ENCODE measurements at places on chromosomes 13 and 19.

- DNase-seq, result no peak
Observed at GRCh38 chr19:10402441-10403038, 802 bp downstream of the CDC37 start.

GRCh38 chr13:26007261-26008125 is 44.3 kb downstream of the SHISA2 start:
- DNase-seq, result no peak

GRCh38 chr13:67421475-67421874 is 191.3 kb upstream of the PCDH9 start:
- no peak for DNase-seq

DNA sequence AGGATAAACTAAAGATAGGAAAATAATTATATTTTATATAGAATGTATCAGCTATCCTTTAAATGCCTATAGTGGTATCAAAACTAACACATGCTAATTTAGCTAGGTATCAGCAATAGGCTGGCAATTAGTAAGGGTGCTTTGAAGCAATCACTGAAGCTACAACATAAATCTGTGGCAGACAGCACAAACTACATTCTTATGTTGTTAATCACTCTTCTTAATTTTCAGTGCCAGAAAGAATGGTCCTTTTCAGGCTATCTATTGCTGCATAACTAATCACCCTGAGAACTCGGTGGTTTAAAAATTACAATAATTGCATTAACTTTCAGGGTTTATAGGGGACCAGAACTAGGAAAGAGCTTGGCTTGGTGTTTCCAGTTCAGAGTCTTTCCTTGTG is 963.1 kb downstream of the EFNB2 start:
- no peak for DNase-seq

- no peak for DNase-seq
Observed at GRCh38 chr19:5417495-5418436, 37.5 kb upstream of the ZNRF4 start.

DNA sequence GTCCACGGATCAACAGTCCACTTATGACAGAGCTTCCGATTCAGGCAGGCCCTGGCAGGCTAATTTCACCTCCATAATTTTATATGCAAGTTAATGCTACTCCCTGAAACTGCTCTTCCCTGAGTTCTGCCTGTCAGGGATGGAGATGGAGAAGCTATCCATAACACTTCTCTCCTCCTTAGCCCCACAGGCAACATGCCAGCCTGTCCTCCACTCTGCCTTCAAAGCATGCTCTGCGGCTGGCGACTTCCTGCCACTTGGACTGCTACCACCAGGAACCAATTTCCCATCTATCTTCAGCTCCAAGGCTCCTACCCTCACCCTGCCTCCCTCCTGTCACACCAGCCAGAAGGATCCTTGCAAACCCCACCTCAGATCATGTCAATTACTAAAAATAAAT is 35.4 kb downstream of the GSX1 start:
- no peak for DNase-seq

- no peak for DNase-seq
Observed at GRCh38 chr13:47859165-47859564, 141.9 kb downstream of the SUCLA2 start.

DNA sequence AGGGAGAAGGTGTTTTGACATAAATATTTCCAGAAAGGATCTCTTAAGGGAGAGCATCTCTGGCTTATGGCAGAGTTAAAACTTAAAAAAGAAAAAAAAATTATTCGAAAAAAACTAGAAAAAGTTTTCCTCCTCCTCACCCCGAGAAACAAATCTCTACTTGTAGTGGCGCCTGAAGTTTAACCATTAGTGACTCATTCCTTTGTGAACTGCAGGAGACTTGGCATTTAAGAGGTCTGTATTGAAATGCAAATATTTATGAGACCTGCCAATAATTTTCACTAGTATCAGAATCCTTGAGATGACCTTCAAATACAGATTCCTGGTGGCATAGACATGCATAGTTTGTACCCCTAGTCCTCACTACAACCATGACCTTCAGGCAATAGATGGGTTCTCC is 64.9 kb upstream of the MED4 start:
- DNase-seq, result no peak

GRCh38 chr19:54248016-54248601 is 5.5 kb upstream of the LILRA6 start:
- no peak for DNase-seq

DNA sequence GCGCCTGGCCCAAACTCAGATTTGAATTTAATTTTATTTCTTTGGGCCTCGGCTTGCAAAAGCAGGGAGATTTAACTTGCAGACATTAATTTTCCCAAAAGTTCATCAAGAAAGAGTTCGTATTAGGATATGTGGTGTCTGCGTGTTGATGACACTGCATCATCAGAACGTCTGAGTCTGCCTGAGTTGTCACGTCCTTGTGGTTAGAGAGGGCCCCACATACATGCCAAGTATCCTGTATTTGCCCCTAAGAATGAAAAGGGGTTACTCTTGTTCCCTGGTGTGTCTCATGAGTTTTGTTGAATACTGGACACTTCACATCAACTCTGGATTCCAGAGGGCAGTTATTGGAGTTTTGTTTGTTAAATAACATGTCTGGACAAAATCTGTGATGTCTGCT is 5.6 kb upstream of the TEX29 start:
- no peak for DNase-seq

DNA sequence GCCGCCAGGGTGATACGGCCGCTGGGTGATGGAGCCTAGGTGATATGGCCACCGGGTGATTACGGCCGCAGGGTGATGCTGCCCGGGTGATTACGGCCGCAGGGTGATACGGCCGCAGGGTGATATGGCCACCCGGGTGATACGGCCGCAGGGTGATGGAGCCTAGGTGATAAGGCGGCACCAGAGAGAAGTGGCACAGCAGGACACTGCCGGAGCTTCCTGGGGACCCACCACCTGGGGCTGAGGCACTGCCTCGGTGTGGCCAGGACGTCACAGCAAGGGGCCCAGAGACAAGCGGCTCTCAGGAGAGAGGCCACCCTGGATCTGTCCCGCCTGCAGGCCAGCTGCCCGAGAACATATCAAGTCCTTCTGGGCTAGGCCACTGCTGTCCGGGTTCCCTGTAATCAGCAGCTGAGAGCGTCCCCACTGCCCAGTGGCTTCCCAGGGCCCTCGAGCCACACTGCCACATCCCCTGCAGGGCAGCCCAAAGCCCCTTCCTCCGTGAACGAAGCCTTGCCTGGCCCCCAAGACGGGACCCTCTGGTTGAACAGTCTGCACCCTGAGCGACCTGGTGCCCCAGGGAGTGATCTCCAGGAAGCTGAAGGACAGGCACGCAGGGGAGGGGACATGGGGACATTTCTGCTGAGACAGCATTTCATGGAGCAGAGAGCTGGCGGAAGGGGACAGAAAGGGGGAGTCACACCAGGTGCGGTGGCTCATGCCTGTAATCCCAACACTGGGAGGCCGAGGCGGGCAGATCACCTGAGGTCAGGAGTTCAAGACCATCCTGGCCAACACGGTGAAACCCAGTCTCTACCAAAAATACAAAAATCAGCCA is 22.1 kb downstream of the ZNF787 start:
- no peak for DNase-seq

DNA sequence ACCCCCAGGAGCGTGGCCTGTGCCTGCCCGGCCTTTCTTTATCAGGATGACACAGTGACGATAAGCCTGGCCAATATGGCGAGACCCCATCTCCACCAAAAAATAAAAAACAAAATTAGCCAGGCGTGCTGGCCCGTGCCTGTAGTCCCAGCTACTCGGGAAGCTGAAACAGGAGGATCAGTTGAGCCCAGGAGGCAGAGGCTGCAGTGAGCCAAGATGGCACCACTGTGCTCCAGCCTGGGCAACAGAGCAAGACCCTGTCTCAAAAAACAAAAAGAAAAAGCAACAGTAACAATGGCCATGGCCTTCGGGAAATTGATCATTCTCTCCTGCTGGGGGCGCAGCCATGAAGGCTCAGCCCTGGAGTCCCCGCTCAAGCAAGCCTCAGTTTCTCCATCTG is 11.1 kb downstream of the PEX11G start:
- DNase-seq, result no peak

DNA sequence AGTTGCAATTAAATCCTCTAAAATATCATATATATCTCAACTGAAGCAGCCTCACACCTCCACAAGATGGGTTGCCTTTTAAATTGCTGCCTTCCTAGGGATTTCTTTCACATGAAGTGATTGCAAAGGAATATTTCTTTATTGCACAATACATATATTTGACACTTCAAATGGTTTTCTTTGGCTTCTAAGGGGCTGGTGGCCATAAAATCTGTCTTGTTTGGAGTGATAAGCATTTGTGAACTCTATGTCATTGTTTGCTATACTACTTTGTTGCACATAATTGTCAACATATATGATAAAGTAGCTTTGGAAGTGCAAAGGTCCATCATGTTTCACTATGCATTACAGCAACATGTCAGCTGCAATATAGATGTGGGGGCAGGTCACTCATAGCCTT is 2380.9 kb downstream of the PCDH9 start:
- DNase-seq, result no peak

DNA sequence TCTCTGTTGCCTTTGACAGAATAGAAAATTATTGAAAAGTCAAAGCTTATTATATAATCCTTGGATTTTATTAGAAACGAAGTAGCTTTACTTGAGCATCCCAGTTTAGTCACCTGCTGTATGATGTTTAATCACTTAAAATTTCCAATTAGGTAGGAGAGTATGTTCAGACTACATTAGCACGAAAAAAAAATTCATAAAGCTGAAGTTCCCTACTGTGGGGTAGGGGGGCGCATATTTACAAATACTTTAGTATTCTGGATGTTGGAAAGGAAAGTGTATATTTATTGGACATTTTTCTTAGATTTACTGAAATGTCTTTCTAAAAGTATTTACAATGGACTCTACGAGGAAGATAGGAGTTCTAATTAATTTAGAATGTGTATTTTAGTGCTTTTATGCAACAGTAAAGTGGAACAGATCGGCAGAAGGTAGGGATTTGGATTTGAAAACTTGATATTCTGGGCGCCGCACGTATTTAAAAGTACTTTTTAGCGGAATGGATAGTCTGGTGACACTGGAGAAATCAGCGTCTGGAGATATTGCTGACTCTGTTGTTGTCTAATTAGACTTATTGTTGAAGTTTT is 1.9 kb downstream of the CDK8 start:
- no peak for DNase-seq

GRCh38 chr19:14474827-14475226 is 327 bp downstream of the PTGER1 start:
- no peak for DNase-seq

GRCh38 chr13:74633734-74634133 is 499.5 kb upstream of the KLF12 start:
- no peak for DNase-seq

DNA sequence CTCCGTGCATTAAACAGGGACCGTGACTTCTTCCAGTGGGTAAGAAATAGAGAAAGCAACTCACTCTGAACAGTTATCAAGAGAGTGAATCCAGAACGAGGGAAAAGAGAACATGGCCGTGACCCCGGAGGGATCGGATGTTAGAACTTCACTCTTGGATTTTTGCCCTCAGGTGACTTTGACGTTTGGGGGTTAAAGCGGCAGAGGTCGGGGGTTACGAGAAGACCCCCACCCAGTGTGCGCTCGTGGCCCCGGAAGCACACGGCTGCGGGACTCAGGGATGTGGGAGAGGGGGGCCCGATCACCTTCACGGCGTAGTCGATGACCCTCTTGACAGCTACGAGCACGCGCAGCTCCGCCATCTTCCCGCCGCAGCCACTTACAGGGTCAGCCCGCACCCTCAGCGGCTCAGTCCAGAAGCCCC is at the start of gene ETFB:
TSS of gene ETFB (minus strand) at position 424 of the 424 bp plus-strand sequence. CDS start at position 362, 62 bp downstream.
- DNase-seq, result no peak

Data from stimulated activated CD4-positive, alpha-beta T cell treated with anti-CD3 and anti-CD28 coated beads, Interleukin-4, amount 100 ng/mL, for 4 hours (primary cell).